ENCODE measurements at places on chromosomes 2 and 18.

DNA sequence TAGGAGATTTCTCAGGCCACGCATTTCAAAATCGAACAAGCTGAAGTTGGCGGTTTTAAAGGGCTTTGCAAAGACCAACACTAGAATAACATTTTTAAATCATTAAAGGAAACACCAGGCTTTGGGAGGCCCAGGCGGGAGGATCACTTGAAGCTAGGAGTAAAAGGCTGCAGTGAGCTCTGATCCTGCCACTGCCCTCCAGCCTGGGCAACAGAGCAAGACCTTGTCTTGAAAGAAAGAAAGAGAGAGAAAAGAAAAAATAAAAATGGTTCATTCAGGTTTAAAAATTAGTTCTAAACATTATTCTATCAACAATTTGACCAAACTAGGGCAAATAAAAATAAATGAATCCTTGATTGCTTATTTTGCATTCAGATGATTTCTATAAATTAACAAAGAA, 789 bp upstream of the CHST9 start:
- no peak for DNase-seq
- no peaks in the 10 kb centered on the region for H3K36me3 ChIP-seq
- H3K4me1 ChIP-seq: no peaks in the 10 kb centered on the region
- no peaks in the 10 kb centered on the region for H3K27me3 ChIP-seq
- H3K27ac ChIP-seq: no peak overlapping the region

- H3K36me3 ChIP-seq: no peaks in the 10 kb centered on the region
- no peak overlapping the region for H3K27ac ChIP-seq
- no peak for DNase-seq
- H3K4me1 ChIP-seq: no peaks in the 10 kb centered on the region
- H3K27me3 ChIP-seq: no peaks in the 10 kb centered on the region
Measured at GRCh38 chr2:113972766-113973165, 82.9 kb downstream of the ACTR3 start.

DNA sequence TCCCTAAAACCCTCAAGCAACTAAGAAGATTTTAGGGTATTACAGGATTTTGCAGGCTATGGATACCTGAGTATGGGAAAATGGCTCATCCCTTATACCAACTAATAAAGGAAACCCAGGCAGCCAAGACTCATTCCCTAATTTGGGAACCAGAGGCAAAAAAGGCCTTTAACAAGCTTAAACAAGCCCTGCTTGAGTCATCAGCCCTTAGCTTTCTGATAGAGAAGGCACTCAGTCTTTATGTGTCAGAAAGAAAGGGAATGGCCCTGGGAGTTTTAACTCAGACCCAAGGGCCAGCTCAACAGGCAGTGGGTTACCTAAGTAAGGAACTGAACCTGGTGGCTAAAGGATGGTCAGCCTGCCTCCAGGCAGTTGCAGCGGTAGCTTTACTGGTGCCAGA, 96.9 kb upstream of the RMP24 start:
- H3K4me1 ChIP-seq: no peaks in the 10 kb centered on the region
- no peak for DNase-seq
- peaks cover 9% of the 10 kb centered on the region for H3K27me3 ChIP-seq
- H3K36me3 ChIP-seq: no peaks in the 10 kb centered on the region
- no peak overlapping the region for H3K27ac ChIP-seq

DNA sequence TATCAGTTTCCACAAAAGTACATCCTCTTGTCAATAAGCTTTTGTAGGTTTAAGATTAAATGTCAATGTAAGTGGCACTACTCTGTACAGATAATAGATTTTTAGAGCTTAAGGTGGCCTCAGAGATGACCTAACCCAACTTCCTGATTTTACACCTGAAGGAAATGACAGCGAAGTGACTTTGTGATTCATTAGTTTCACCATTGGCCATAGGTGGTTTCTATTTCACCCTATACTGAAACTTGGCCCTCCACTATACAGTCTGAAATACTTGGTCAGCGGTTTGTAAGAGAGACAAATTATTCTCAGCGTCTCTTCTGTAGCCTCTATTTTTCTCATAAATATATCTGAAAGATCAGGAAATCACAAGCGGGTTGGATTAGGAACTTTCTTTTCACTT, 330.4 kb upstream of the FAM98A start:
- no peaks in the 10 kb centered on the region for H3K27me3 ChIP-seq
- H3K36me3 ChIP-seq: no peaks in the 10 kb centered on the region
- no peak overlapping the region for H3K4me3 ChIP-seq
- H3K27ac ChIP-seq: no peak overlapping the region

GRCh38 chr18:2244641-2245040, 326.7 kb downstream of the METTL4 start:
- H3K27me3 ChIP-seq: peaks cover 8% of the 10 kb centered on the region
- H3K4me3 ChIP-seq: no peak overlapping the region
- peak; percentile 31 for DNase-seq

- H3K27me3 ChIP-seq: peaks cover 17% of the 10 kb centered on the region
- H3K27ac ChIP-seq: no peak overlapping the region
- no peaks in the 10 kb centered on the region for H3K36me3 ChIP-seq
- H3K4me3 ChIP-seq: no peak overlapping the region
- no peaks in the 10 kb centered on the region for H3K4me1 ChIP-seq
Measured at GRCh38 chr2:20423359-20423758, 23.5 kb upstream of the RHOB start.

DNA sequence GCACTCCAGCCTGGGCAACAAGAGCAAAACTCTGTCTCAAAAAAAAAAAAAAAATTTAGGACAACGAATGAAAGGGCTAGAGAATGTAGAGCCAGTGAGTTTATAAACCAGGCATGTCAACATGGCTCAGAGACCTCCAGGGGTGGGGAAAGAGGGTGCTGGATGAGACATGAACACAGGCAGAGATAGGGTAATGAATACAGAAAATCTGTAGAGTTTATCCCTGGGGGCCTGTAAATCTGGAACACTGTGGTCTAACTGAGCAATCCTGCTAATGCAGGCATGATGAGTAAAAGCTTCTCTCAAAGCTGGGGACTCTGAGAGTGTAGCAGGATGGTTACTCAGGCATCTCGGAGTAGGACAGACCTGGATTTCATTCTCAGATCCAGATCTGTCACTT, 59.2 kb upstream of the IGFBP2 start:
- H3K36me3 ChIP-seq: no peaks in the 10 kb centered on the region
- no peak for DNase-seq
- H3K27ac ChIP-seq: no peak overlapping the region
- no peak overlapping the region for H3K4me3 ChIP-seq
- peaks cover 30% of the 10 kb centered on the region for H3K4me1 ChIP-seq

- H3K4me1 ChIP-seq: no peaks in the 10 kb centered on the region
- H3K27me3 ChIP-seq: no peaks in the 10 kb centered on the region
- H3K27ac ChIP-seq: no peak overlapping the region
- DNase-seq: no peak
Measured at GRCh38 chr2:240211598-240212424, 71.4 kb upstream of the OTOS start.

DNA sequence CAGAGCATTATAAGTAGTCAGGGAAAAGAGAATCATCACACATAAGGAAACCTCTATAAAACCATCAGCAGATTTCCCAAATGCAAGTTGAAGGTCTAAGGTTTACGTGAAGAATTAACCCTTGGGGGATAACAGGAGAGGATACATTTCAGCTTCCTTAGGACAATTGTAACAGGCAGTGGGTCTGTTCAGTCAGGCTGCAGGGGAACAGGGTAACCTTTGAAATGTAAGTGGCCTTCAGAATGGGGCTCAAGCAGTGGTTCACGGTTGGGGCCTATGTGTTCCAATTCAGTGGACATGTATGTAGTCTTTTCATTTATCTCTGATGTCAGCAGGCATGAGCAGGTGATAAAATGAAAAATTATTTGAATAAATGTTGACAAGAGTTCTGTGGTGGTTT, 139.3 kb downstream of the EML6 start:
- no peak overlapping the region for H3K4me3 ChIP-seq
- no peak for DNase-seq
- no peaks in the 10 kb centered on the region for H3K4me1 ChIP-seq
- no peak overlapping the region for H3K27ac ChIP-seq
- no peaks in the 10 kb centered on the region for H3K36me3 ChIP-seq

GRCh38 chr2:183799761-183800160, 675.5 kb downstream of the NUP35 start:
- no peak overlapping the region for H3K27ac ChIP-seq
- H3K4me3 ChIP-seq: no peak overlapping the region
- DNase-seq: no peak
- no peaks in the 10 kb centered on the region for H3K4me1 ChIP-seq
- no peaks in the 10 kb centered on the region for H3K27me3 ChIP-seq

DNA sequence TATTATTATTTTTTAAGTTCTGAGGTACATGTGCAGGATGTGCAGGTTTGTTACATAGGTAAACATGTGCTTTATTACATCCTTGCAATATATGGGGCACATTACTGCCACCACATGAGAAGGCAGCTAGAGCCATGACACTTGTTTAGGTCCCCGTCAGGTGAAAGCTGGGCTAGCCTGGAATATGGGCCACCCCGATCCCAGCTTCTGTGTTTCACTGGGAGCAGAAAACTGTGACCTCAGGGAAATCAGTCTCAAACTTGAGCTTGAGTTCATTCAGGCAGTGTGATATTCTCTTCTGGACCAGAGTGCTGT, 176.9 kb downstream of the PIK3C3 start:
- no peaks in the 10 kb centered on the region for H3K36me3 ChIP-seq
- DNase-seq: no peak
- H3K4me1 ChIP-seq: no peaks in the 10 kb centered on the region
- H3K27me3 ChIP-seq: no peaks in the 10 kb centered on the region
- no peak overlapping the region for H3K4me3 ChIP-seq
- H3K27ac ChIP-seq: no peak overlapping the region

- H3K4me1 ChIP-seq: no peaks in the 10 kb centered on the region
Measured at GRCh38 chr18:45201029-45201428, 414.2 kb upstream of the SLC14A2 start.

DNA sequence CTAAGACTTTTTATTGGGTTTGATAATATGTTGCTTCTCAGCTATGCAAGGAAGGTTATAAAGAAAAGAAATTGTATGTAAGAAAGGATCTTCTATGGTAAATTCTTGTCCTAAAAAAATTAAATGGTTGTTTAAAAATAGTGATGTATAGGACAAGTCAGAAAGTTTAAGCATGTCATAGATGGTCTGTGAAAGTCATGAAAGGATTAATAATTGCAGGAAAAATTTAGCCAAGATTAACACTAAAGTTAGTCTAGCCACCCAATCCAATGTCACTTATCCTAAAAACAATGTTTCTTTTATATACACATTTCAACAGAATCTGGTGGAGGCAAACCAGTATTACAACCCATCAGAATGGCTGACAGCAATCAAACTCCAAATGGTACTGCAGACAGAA, 1046.7 kb upstream of the SLC39A10 start:
- H3K36me3 ChIP-seq: no peaks in the 10 kb centered on the region
- H3K4me3 ChIP-seq: no peak overlapping the region
- no peaks in the 10 kb centered on the region for H3K4me1 ChIP-seq
- no peak overlapping the region for H3K27ac ChIP-seq
- H3K27me3 ChIP-seq: no peaks in the 10 kb centered on the region
- no peak for DNase-seq

- no peaks in the 10 kb centered on the region for H3K36me3 ChIP-seq
- no peaks in the 10 kb centered on the region for H3K27me3 ChIP-seq
- H3K4me3 ChIP-seq: no peak overlapping the region
- DNase-seq: no peak
- no peak overlapping the region for H3K27ac ChIP-seq
Measured at GRCh38 chr2:15160201-15160991, 400.7 kb downstream of the NBAS start.

All from DND-41 (cell line).